ENCODE measurements at places on chromosomes 7 and 10. TPM values are rescaled to one million over a fixed set of nuclear protein-coding genes. Genes with fewer than 3 reads are reported as not detected.

The CPA1 gene
- total RNA-seq: 1.9 TPM

The CLEC2L gene
- 0.70 TPM for total RNA-seq

The TYW1 gene
- total RNA-seq: 22.9 TPM

The TMEM225B gene
- 1.6 TPM for total RNA-seq

The ELMO1 gene
- total RNA-seq: 31.2 TPM

The JCAD gene
- 28.4 TPM for total RNA-seq

The FOXI2 gene
- 0.47 TPM for total RNA-seq

The GCK gene
- 2.9 TPM for total RNA-seq

The NAT16 gene
- not detected for total RNA-seq

The PIK3AP1 gene
- total RNA-seq: 10.5 TPM

The ADAM12 gene
- 54.4 TPM for total RNA-seq

The OR2A1 gene
- 0.29 TPM for total RNA-seq

The PTPRN2 gene
- 6.2 TPM for total RNA-seq

The ADAM8 gene
- 11.7 TPM for total RNA-seq

The GNGT1 gene
- not detected for total RNA-seq

The FGFBP3 gene
- total RNA-seq: 1.3 TPM

The MET gene
- total RNA-seq: 42.0 TPM

The WDR11 gene
- total RNA-seq: 73.5 TPM

The CDHR3 gene
- total RNA-seq: 10.7 TPM

The ASNS gene
- 8.5 TPM for total RNA-seq

The IFIT3 gene
- total RNA-seq: 12.9 TPM

The DYDC2 gene
- 0.99 TPM for total RNA-seq

The NOS3 gene
- total RNA-seq: 22.5 TPM

The LGI1 gene
- total RNA-seq: 3.6 TPM

The HDAC9 gene
- total RNA-seq: 45.8 TPM

The OR13A1 gene
- total RNA-seq: 0.06 TPM

The ASB10 gene
- total RNA-seq: 3.4 TPM

The TRPV5 gene
- total RNA-seq: 1.1 TPM

The SNX10 gene
- 10.6 TPM for total RNA-seq

The PWWP2B gene
- total RNA-seq: 21.3 TPM

The CLDN4 gene
- 132 TPM for total RNA-seq

The VAX1 gene
- not detected for total RNA-seq

The NEURL1 gene
- total RNA-seq: 15.0 TPM

The COBL gene
- total RNA-seq: 22.5 TPM

The CRYGN gene
- total RNA-seq: 1.2 TPM
